ENCODE measurements at places on chromosomes 13 and 19. TPM values are rescaled to one million over a fixed set of nuclear protein-coding genes. Genes with fewer than 3 reads are reported as not detected.
A peak's percentile ranks its signal among the peaks of the same experiment; 100 is the strongest.

DNA sequence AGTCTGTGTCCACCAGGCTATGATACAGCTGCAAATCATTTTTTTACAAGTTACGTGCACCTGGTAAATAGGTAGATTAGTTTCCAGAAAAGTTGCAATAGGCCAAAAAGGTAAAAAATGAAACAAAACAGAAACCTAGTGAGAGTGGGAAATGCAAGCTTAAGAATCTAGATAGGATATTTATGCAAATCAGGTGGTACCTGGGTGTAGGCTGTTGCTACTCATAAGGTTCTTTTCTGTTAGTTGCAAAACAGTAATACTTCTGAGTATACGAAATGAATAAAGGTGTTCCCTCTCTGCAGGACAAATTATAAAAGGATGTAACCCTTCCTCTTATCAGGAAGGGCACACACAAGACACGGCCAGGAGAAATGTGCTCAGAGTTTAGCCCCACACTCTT is 97.9 kb downstream of the UGGT2 start:
- DNase-seq = no peak
- H3K4me1 ChIP-seq = peaks cover 9% of the 10 kb centered on the region
- no peaks in the 10 kb centered on the region for H3K27me3 ChIP-seq

- DNase-seq = no peak
- no peak overlapping the region for H3K27ac ChIP-seq
- no peaks in the 10 kb centered on the region for H3K36me3 ChIP-seq
- H3K4me1 ChIP-seq = no peaks in the 10 kb centered on the region
- H3K27me3 ChIP-seq = no peaks in the 10 kb centered on the region
These were observed 99.4 kb downstream of the WASF3 start for GRCh38 chr13:26656919-26657318.

GRCh38 chr13:35387682-35388250 is 88.7 kb downstream of the MAB21L1 start:
- no peak overlapping the region for H3K27ac ChIP-seq

GRCh38 chr13:46864941-46865340 is 31.9 kb downstream of the HTR2A start:
- H3K27me3 ChIP-seq = no peaks in the 10 kb centered on the region
- H3K36me3 ChIP-seq = no peaks in the 10 kb centered on the region
- no peak overlapping the region for H3K4me3 ChIP-seq
- peaks cover 16% of the 10 kb centered on the region for H3K4me1 ChIP-seq

- peaks cover 15% of the 10 kb centered on the region for H3K27me3 ChIP-seq
- peaks cover 5% of the 10 kb centered on the region for H3K36me3 ChIP-seq
- H3K27ac ChIP-seq = no peak overlapping the region
- peaks cover 8% of the 10 kb centered on the region for H3K4me1 ChIP-seq
- no peak for DNase-seq
These were observed 55.2 kb downstream of the SOX21 start for GRCh38 chr13:94657167-94657566.

GRCh38 chr19:14138576-14139265 is 2.3 kb upstream of the ASF1B start:
- peak overlapping the region; percentile 52 for H3K4me3 ChIP-seq
- peaks cover 35% of the 10 kb centered on the region for H3K4me1 ChIP-seq
- peak overlapping the region; percentile 81 for H3K27ac ChIP-seq
- no peak for DNase-seq

Gene C19orf38
- 2.3 TPM for total RNA-seq

Measured in mesothelial cell of epicardium (in vitro differentiated cells).